ENCODE measurements at places on chromosomes 3 and 15.

DNA sequence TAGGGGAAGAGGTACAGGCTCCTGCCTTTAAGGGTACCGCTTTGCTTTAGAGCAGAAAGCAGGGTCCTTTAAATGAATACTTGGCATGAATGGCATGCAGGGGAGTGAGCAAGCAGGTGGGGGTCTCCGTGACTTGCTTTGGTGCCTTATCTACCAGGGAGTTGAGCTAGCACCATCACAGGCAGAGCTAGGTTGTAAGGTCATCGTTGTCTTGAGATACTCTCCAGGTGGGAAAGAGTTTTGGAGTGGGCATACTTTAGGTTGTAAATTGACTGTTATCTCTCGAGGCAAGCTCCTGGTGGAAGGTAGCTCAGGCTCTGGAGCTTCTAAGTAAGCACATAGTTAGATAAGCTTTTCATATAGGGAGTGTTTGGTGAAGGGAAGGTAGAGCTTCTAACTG lies 5.6 kb downstream of the GASK1A start:
- DNase-seq: no peak

- DNase-seq: no peak
Observed at GRCh38 chr3:158404131-158404718, 166.8 kb upstream of the MLF1 start.

DNA sequence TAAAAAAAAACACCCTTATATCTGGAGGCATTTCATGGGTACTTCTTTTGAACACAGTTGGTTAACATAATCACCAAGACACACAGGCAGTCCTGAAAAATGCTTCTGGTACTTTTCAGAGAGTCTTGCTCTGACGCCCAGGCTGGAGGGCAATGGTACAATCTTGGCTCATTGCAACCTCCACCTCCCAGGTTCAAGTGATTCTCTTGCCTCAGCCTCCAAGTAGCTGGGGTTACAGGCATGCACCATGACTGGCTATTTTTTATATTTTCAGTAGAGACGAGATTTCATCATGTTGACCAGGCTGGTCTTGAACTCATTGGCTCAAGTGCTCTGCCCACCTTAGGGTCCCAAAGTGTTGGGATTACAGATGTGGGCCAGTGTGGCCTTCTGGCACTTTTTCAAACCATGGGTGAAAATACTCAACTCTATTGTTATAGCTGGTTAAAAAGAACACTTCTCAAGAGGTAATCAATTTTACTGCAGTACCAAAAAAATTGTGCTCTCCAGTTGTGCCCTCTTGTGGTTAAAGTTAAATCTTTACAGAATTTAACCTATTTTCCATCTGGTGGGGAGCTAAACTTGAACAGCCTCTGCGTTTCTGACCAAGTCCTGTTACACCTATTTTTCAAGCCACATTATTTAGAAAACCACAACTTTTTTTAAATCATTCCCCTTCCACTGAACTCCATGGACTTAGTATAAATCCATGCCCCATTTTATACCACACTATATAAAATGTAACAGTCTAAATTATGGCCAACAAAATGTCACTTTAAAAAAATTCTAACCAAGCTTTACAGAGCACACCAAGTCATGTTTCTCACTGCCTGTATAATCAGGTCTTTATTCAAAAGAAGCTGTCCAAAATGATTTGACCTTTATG lies 1.2 kb upstream of the SNAPC5 start:
- no peak for DNase-seq

DNA sequence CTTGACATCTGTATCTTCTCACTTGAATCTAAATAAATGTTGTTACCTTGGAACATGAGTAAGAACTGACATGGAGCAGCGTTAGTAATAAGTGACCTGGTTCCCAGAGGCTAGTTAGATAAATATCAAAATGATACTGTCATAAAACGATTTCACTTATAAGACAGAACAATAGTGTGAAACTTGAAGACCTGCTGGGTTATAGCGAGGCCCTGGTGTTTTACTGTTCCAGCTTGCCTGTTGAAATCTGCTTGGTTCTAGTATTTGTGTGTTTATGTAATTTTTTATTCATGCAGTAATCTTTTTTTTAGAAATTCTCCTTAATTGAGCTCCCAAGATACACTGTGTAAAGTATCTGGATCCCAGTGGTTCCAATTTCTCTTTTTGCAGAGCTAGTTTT lies 129.4 kb downstream of the CACNA2D3 start:
- no peak for DNase-seq

DNA sequence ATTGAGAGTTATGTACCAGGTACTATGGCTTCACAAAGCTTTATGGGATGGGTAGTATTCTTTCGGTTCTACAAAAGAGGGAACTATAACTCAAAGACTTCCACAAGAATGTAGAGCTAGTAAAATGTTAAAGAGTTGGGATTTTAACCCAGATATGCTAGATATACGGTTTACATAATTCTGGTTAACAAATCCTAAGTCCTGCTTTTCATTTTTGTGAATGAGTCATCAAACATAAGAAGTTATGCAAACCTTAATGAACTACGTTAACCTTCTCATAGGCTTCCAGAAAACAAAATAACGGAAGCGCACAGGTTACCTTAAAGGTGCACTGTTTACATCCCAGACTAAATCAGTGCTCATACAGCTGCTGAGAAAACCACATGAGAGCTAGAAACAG lies 1049.3 kb downstream of the MCTP2 start:
- DNase-seq: no peak

GRCh38 chr3:32780735-32781210 lies 37.0 kb upstream of the TRIM71 start:
- DNase-seq: no peak

GRCh38 chr3:59404851-59405250 lies 355.0 kb upstream of the CFAP20DC start:
- no peak for DNase-seq

DNA sequence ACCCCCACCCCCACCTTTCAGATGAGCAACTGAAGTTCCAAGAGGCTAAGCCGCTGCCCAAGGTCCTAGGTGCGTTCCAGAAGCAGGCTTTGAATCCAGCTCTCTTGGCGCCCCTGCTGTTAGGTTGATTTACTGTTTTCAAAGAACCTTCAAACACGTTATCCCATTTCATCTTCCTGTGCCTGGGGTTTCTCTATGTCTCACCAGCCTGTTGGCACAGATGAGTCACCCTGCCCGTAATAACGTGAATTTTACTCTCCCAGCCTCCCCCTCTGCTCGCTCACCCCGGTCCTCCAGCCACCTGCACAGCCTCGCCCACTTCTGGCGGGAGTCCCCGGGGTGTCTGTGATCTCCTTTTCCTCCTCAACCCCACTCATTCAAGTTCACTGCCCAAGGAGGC lies 13.0 kb upstream of the TSEN2 start:
- DNase-seq: no peak

DNA sequence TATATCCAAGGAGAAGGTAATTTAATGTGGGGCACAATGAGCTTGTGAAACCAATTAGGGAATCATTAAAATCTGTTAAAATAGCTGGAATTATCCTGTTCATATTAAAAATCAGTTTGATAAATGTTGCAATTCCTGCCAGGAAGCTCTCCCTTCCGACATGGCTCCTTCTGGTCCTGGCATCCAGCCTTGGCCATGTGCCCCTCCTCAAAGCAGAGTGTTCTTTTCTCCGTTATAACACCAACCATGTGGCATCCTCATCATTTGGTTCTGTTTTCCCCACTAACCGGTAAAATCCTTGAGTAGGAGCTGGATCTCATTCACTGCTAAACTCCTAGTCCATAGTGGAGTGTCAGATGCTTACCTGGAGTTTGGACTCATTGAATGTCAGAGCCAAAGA lies 127.2 kb downstream of the ARNT2 start:
- DNase-seq: no peak

- no peak for DNase-seq
Observed at GRCh38 chr3:47002171-47003055, 22.9 kb downstream of the NBEAL2 start.

GRCh38 chr3:113055201-113055600 lies 64.4 kb downstream of the GTPBP8 start:
- no peak for DNase-seq

- no peak for DNase-seq
Observed at GRCh38 chr3:188400494-188401243, 246.7 kb downstream of the LPP start.

- no peak for DNase-seq
Observed at GRCh38 chr3:125319765-125320164, 55.4 kb downstream of the ZNF148 start.

DNA sequence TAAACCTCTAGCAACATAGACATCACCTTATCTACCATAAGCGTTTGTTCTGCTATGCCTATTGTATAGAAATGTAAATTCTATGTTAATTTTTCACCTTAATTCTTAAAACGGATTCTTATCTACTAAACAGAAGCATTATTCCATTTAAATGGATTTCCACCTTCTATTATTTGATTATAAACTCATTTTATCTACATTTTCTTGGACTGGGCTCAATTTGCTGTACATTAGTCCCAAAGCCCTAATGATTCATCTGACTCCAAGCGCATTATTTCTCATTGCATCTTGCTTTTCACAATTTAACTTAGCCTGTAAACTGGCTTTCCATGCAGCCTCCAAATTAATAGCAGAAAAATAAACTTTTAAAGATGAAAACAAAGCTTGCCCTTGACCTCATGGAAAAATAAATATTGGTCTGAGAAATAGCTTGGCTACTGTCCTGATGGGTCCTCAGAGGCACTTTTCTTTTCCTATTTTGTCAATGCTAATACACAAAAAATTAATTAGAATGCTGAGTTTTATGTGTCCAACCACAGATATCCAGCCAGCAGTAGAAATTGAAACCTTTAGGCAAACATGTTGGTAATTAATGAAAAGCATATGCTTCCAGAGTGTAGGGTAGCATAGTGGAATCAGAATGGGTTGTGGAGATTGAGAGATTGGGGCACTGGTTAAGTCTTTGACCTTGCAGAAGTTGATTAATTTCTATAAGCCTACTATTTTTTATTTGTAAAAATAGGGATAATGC lies 81.4 kb upstream of the CFAP20DC start:
- DNase-seq: no peak

GRCh38 chr3:127690823-127691452 lies 18.2 kb downstream of the ABTB1 start:
- peak; percentile 35 for DNase-seq

DNA sequence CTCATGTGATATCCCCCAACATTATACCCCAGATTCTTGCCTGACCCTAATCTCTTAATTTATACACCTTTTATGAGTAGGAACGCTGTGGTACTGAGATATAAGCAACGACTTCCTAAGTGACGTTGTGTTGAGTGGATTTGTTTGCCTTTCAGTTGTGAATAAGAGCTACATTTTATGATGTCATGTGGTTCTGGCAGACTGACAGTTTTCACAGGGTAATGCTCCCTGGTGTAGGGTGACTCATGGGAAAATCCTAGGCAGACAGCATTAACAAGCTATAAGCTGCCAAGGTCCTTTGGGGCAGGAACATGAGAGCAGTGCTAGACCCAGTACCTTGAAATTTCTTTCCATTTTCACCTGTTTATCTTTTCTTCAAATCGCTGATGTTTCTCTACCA lies 11.2 kb downstream of the C3orf52 start:
- DNase-seq: peak; percentile 71

DNA sequence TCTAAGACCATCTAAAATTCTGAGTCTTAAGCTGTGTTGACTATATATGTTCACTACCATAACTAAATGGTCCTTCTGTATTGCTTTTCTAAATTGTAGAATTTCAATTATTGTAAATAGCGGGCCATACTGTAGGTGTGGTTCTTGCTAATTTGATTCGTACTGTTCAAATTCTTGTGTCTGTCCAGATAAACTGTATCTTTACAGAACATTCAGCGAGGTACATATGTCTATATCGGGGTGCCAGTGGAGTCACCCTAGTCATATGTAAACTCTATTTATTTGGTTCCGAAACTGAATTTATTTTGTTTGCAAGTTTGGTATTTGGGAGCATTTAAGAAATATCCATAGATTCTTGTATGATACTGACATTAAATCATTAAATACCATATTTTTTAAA lies 69.0 kb downstream of the IGF1R start:
- DNase-seq: no peak

- DNase-seq: no peak
Observed at GRCh38 chr15:83198476-83198875, 9.1 kb downstream of the HDGFL3 start.

- DNase-seq: no peak
Observed at GRCh38 chr3:64028754-64029153, 5.5 kb upstream of the PSMD6 start.
